ENCODE measurements at places on chromosomes 3 and 15. TPM values are rescaled to one million over a fixed set of nuclear protein-coding genes. Genes with fewer than 3 reads are reported as not detected.

The C3orf22 gene
- not detected for total RNA-seq

The PLIN1 gene
- total RNA-seq, result not detected

The CLK3 gene
- 110 TPM for total RNA-seq

The RBMS3 gene
- total RNA-seq, result 9.9 TPM

The NOX5 gene
- 1.1 TPM for total RNA-seq

The GOLGA6L10 gene
- total RNA-seq, result 0.31 TPM

The DPPA2 gene
- not detected for total RNA-seq

The PLCH1 gene
- total RNA-seq, result 0.53 TPM

The TF gene
- 0.90 TPM for total RNA-seq

The LEKR1 gene
- total RNA-seq, result not detected

The RLBP1 gene
- not detected for total RNA-seq

The KNL1 gene
- total RNA-seq, result 27.0 TPM

The RBPMS2 gene
- total RNA-seq, result 0.14 TPM

The FGD5 gene
- not detected for total RNA-seq

The MAP2K5 gene
- 6.4 TPM for total RNA-seq

The INKA1 gene
- total RNA-seq, result 1.6 TPM

The TNFSF10 gene
- not detected for total RNA-seq

The ST8SIA2 gene
- 1.8 TPM for total RNA-seq

The GABRR3 gene
- total RNA-seq, result not detected

The CYP1A2 gene
- not detected for total RNA-seq

The HMCES gene
- total RNA-seq, result 37.4 TPM

The CAND2 gene
- total RNA-seq, result 0.60 TPM

The SH2D7 gene
- not detected for total RNA-seq

The KNG1 gene
- not detected for total RNA-seq
